ENCODE measurements at places on chromosomes 1 and 21.

DNA sequence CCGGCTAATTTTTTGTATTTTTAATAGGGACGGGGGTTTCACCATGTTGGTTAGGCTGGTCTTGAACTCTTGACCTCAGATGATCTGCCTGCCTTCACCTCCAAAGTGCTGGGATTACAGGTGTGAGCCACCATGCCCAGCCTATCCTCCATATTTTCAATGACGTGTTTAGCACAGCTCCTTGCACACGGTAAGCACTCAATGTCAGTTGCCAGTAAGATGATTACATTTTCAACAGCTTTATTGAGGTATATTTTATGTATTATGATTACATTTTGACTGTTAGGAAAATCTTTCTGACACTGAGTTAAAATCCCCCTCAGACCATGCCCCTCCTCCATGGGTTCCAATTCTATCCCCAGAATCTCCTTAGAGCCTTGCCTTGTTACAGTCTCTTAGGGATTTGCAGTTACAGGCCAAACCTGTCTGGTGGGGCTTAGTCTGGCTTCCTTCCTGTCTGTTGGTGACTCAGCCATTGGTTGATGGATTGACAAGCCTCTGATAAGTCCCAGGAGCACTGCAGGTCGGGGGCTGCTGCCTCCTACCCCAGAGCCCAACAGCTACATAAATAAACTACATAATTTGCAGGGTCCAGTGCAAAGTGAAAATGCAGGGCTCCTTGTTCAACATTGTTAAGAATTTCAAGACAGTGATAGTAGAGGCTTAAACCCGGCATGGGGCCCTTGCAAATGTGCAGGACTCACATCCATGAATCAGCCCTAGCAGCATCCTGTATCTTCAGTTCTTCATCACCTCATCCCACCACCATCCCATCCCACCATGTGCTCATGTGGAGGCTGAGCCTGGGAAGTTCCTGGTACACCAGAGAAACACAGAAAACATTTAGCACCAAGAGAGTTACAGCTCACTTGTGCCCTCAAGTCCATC is 23.4 kb downstream of the COA7 start:
- DNase-seq, result no peak

DNA sequence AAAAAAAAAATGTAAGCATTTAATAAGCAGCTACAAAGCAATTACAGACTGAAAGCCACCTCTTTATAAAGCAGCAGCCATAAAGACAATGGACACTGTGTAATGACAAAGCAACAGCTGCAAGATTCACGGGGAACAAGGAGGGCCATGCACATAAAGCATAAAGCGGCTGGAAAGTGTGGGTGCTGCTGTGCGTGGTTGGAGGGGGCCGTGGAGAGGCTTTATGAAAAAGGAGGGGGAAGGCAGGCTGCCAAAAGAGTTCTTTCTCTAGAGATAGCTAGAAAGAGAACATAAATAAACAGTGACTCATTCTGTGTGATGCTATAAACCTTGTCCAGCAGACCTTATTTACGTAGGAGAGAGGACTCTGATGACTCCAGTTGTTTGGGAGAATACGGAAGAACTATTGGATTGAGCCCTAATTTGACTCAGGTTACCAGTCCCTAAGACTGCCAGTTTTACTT is 49.3 kb downstream of the ADAMTS1 start:
- DNase-seq, result no peak

DNA sequence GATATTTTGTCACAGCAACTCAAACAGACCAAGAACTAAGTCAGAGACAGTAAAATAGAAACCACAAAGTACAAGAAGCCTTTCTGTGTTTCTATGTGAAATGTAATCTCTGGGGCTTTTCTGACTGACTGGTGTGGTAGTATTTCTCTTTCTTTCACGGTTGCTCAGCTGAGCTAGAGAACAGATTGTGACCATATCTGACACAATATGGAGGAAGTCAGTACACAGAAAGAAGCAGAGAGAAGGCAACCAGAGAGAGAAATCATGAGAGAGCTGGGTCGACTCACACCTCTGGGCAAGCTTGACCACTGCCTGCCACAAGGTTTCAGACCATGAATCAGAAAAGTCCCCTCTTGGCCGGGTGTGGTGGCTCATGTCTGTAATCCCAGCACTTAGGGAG is 208.9 kb upstream of the GREM2 start:
- no peak for DNase-seq

DNA sequence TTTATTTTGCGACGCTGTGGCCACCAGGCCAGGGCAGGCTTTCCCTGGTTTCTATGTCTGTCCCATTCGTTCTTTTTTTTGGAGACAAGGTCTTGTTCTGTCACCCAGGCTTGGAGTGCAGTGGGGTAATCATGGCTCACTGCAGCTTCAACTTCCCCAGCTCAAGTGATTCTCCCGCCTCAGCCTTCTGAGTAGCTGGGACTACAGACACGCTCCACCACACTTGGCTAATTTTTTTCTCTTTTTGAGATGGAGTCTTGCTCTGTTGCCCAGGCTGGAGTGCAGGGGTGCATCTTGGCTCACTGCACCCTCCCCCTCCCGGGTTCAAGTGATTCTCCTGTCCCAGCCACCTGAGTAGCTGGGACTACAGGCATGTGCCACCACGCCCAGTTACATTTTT is 43.4 kb upstream of the WNT4 start:
- no peak for DNase-seq

DNA sequence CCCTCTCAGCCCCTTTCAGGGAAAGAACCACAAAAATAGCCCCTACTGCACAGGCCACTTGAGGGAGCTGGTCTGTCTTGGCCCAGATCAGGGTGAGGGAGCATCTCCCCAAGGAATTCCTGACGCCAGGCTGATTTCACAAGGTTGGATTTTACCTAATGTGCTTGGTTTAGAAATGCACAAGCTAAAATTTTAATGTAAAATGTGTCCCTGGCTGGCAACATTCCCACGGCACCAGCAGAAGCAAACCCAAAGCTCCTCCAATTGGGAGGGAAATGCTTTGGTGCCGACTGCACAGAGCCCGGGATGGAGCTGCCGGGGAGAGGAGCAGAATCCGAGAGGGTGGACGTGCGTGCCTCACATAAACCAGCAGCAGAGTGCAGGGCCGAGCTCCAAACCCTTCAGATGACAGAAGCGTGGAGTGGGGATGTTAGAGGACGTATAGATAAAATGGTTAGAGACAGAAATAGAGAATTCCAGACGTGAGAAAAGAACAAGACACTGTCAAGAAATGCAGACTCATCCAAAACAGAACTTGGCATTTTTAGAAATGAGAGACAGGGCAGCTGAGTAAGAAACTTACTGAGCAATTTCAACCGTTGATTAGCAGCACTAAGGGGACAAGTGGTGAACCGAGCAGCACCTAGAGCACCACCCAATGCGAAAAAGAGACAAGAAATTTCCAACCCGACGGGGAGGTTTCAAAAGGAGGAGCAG is 41.6 kb upstream of the TMEM52 start:
- DNase-seq, result no peak

DNA sequence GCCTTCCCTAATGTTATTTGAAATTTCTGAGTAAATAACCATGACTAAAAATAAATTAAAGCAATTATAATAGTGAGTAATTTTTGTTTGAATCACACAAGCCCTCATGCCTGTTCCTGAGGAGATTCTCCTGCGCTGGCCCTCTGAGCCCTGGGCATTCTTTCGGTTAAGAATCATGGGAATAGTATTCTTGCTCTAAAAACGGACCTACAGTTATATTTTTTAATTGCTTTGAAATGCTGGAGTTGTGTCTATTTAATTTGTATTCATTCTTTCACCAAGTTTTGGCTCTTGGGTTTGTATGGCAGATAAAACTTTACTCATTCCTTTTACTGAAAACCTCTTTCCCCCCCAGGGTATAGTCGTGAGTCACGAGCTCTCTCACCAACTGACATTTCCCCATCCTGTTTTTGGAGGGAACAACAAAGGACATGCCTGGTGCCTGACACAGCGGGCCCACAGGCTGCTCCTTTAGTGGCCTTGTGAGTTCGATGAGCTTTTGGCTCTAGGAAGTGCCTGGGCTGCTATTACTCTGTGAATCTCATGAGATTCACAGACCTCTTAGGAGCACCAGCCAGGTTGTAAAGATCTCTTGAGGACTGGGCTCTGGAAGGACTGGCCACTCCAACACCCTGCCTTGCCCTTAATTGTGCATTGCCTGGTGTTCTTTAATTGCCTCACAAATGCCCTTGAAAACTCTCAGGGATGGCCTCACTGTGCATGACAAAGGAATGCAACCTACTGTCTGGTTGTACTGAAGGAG is 58.6 kb downstream of the DDR2 start:
- DNase-seq, result no peak

GRCh38 chr1:234589854-234590620 is 19.9 kb downstream of the IRF2BP2 start:
- no peak for DNase-seq

DNA sequence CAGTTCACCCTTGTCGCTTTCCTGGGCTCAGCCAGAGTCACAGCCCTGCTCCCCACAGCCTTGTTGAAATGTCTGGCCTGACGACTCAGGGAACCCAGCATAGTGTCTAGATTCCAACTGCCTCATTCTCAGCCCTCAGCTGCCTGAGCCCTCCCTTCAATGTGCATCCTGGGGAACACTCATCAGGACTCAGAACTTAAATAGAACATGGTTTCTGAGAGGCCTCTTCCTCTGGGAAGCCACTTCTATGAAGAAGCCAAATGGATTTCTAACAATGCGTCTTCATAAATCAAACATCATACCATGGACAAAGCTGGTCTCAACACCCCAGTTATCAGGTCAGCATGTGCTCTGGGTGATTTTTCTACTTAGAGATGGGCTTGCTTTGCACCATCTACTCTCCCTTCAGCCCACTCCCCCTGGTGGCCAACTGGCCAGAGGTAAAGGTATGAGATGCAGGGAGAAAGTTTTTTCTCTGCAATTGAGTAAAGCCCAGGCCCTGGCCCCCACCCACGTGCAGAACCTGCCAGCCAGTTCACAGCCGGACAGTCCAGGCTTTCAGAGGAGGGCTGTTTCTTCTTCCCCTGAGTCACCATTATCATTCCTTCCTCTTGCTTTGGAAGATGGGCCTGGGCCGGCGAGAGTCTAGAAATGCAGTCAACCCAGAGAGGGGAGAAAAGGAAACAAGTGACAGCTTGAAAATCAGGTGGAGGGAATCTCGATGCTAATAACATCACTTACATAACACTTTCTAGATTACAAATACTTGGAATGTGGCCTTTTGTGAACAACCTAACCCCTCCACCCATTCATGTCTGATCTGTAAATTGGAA is 32.1 kb downstream of the CD244 start:
- DNase-seq, result peak; percentile 88

GRCh38 chr1:160161965-160162705 is 10.7 kb downstream of the ATP1A4 start:
- DNase-seq, result no peak

GRCh38 chr1:178706432-178706831 is 18.6 kb upstream of the RALGPS2 start:
- DNase-seq, result no peak

DNA sequence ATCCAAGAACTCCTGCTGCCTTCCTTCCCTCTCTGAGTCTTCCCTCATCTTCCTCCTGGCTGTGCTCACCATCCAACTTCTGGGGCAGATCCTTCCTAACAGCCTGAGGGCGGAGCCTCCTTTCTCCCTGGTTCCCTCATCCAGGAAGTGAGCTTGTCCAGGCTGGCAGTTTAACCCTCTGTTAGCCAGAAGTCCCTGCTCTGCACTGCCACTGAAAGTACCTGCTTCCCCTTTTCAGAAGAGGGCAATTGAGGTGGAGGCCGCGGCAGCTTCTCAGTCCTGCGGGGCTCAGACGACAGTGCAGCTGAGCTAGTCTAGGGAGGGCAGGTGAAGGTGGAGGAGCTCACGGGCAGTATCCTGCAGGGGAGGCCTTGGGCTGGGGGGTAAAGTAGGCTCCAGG is 149.1 kb downstream of the FCRL5 start:
- no peak for DNase-seq

- no peak for DNase-seq
Measured at GRCh38 chr1:98849969-98850636, 154.6 kb downstream of the PLPPR5 start.

- peak; percentile 76 for DNase-seq
Measured at GRCh38 chr1:206503591-206504362, 3.6 kb upstream of the RASSF5 start.

GRCh38 chr1:19273106-19273843 is 15.3 kb downstream of the AKR7A3 start:
- DNase-seq, result no peak

DNA sequence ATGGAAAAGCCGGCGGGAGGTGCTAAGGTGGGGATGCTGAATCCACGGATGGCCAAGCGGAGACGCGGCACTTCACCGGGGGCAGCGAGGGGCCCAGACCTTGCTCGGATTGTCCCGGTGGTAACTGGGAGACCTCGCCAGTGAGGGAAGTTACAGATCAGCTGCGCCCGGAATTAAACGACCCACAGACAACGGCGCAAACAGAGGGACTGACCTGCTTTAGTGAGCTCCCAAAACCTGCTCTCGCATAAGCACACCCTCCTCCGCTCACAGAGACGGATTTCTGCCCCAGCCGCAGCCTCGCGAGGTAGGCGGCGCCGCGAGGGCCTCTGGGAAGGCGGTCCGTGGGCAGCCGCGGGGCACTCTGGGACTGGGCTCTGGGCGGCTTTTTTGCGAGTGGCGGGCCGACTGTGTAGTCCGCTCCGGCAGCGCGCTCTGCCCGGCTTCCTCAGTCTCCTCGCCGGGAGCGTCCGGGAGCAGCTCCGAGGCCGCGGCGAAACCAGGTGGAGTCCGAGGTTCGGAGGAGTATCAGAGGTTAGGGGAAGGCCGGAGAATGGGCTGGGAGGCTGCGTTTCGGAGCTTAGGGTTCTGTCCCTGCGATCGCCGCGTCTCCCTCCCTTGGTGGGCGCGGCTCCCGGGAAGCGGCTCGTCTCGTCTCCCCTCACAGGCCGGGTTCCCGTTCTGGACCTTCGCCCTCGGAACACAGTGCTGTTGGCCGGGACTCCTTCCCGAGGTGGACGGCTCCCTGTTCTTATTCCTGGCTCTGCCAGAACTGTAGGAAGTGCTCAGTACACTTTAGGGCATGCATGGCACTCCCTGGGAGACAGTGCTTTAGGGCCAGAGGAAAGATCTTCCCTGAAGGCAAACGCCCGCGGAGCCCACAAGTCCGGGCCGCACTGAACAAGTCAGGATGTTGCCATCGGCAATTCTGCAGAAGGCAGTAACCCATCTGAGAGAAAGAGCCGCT is at the start of gene EXO5:
TSS of gene EXO5 (plus strand) at position 393 of the 967 bp plus-strand sequence. CDS start 5,778 bp downstream, outside the sequence.
- peak; percentile 93 for DNase-seq

DNA sequence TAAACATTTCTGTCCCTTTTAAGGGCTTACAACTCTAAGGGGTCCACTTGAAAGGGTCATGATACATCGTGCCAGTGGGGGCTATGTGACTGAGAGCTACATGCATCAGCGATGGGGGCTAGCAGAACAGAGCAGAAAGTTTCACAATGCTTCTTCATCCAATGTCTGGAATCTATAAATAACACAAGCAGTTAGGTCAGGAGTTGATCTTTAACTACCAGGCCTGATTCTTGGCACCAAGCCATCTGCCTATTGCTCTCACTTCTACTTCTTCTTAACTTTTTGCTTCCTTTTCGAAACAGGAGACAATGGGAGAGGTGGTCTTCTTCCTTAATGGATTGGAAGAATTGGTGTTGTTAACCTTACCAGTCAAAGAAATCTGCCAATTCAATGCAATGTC is 410.0 kb downstream of the TGFB2 start:
- no peak for DNase-seq

All from activated CD8-positive, alpha-beta memory T cell treated with anti-CD3 and anti-CD28 coated beads, Interleukin-2, amount 50 U/mL, for 48 hours (primary cell).